ENCODE measurements at places on chromosomes 3 and 15. TPM values are rescaled to one million over a fixed set of nuclear protein-coding genes. Genes with fewer than 3 reads are reported as not detected.

The CPNE9 gene
- not detected for total RNA-seq

The PLOD2 gene
- 0.10 TPM for total RNA-seq

- no peak for DNase-seq
Observed at GRCh38 chr3:176510097-176510496, 687.2 kb downstream of the TBL1XR1 start.

GRCh38 chr15:98433856-98434255, 214.5 kb upstream of the IGF1R start:
- no peak for DNase-seq

- no peak for DNase-seq
Observed at GRCh38 chr3:64163755-64164148, 61.5 kb downstream of the PRICKLE2 start.

The NMNAT3 gene
- total RNA-seq: 1.1 TPM

DNA sequence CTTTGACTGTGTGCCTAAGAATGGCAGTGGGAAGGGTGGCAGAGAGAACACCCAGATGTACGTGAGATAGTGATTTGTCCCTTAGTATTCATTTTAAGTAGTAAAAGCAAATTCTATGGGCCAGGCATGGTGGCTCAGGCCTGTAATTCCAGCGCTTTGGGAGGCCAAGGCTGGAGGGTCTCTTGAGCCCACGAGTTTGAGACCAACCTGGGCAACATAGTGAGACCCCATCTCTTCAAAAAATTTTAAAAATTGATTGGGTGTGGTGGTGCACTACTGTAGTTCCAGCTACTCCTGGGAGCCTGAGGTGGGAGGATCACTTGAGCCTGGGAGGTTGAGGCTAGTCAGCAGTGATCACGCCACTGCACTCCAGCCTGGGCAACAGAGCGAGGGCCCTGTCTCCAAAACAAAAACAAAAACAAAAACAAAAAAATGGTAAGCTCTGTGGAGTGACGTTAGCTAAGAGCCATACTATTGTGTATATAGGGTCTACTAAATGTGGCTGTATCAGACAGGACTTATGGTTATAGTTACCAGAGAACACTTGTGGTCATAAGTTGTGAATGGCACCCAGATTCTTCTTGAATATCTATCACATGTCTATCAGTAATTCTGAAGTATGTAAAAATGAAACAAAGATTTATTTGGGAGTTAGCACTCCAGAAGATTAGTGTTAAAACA, 171.5 kb downstream of the TCF12 start:
- DNase-seq: no peak

DNA sequence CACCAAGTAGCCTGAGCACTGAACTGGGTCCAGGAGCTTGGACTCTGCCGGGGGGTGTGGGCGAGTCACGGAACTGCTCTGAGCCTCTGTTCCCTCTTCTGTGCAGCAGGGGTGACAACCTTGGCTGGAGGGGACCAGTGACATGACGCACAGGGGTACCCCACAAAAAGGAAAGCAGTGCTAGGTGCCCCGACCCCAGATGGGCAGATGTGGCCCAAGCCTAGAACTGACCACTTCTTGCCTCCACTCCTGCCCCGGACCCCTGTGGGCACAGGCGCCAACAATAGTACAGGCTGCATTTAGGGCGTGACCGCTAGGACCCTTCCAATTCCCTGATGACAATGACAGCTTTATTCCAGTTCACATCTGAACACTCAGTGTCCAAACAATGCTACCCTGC, 255.9 kb upstream of the LYSMD4 start:
- DNase-seq: no peak

DNA sequence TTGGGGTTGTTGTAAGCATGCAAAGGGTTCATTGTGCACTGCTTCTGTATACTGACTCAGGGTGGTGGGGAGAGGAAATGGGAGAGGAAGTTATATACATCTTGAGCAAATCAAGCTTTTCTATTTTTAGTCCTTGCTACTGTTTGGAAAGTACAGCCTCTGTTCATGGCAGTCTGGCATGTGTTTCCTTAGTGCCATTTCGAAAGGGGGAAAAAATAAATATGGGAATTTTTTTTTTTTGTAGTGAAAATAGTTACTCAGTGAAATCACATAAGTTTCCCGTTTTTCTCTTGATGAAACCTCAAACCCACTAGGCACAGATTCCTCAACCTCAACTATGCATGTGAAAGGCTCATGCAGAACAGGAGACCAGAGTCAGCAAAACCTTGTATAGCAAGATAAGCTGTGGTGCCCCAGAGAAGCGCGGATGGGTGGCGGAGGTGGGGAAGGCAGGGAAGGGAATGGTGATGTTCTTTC, 353.3 kb downstream of the LPP start:
- DNase-seq: no peak

GRCh38 chr15:48992096-48992495, 28.4 kb upstream of the SHC4 start:
- DNase-seq: no peak

The SGO1 gene
- total RNA-seq: 42.4 TPM

The DNAH12 gene
- 0.06 TPM for total RNA-seq

DNA sequence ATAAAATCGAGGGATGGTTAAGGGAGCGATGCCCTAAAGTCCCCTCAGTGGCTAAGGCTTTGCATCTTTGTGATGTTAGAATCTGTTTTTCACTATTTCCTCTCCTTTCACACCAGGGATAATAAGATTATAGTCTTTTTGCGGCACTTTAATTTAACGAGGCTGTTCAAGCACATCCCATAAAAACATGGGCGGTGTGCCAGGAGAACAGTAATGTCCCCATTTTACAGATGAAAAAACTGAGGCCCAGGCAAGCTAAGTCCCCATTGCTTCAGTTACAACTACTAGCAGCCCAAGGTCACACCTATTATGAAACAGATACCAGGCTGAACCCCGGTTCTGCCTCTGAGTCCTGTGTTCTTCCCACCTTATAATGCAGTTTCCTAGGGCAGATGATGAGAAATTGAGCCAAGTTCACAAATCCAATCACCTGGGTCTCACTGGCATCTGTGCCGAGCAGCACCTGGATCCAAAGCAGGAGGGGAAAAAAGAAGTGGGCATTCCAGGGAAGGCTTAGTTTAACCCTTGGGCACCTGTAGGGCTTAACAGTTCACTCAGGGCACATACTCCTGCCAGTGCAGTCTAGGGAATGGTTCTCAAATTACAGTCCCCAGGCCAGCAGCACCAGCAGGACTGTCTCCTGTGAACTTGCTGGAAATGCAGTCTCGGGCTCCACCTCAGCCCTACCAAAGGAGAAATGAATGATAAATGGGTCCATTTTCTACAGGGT, 169.3 kb downstream of the RAB11A start:
- DNase-seq: no peak
